ENCODE measurements at places on chromosomes 12 and 14.

- DNase-seq: no peak
Observed at GRCh38 chr14:101705733-101706508, 55.6 kb upstream of the PPP2R5C start.

DNA sequence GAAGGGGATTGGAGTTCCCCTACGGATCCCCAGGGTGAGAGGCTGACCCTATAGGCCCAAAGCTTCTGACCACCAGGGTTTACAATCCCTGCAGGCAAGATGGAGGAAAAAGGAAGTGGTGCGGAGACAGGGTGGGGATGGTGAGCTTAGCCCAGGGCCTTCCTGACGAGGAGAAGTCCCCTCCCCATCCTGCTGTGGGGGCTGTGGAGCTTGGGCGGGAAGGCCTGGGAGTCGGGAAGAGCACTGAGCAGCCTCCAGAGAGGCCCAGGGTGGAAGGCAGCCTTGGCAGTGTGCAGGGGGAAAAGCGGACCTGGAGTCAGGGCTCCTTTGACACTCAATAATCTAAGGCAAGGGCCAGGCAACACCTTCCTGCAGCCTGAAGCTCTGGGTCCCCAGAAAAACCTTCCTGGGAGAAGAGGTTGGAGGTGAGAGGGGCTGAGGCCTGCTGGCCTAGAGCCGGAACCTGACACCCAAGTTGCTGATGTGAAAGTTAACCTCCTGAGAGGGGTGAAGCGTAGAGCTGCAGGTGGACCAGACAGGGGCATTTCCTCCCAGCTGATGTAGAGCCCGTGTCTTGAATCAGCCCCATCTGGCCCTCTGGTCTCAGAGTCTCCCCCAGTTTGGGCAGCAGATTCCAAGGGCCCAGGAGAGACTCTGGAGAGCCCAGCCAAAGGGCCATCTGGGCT, 6.0 kb downstream of the HDAC7 start:
- no peak for DNase-seq

GRCh38 chr12:27055966-27056365, 26.4 kb downstream of the C12orf71 start:
- DNase-seq: no peak

GRCh38 chr12:123054371-123054770, 73.9 kb downstream of the ARL6IP4 start:
- DNase-seq: no peak

DNA sequence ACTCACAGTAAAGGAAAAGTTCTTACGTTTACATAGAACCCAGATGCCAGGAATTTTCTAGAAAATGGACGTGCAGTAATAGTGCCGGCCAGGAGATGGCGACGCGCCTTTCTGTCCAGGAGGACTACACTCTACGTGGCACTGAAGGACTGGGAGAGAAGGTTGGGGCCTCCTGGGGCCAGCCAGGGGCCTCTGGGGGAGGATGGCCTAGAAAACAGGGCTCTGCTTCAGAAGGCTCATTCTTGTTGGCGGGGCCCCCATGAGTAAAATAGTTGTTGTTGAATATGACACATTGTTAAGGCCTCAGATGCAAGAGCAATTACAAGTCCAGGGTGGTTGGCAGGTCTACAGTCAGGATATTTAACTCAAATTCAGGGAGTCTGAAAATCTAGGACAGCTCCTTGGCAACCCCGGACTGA, 120.1 kb upstream of the MAX start:
- no peak for DNase-seq

- no peak for DNase-seq
Observed at GRCh38 chr14:46646796-46647195, 4.8 kb downstream of the RPL10L start.

DNA sequence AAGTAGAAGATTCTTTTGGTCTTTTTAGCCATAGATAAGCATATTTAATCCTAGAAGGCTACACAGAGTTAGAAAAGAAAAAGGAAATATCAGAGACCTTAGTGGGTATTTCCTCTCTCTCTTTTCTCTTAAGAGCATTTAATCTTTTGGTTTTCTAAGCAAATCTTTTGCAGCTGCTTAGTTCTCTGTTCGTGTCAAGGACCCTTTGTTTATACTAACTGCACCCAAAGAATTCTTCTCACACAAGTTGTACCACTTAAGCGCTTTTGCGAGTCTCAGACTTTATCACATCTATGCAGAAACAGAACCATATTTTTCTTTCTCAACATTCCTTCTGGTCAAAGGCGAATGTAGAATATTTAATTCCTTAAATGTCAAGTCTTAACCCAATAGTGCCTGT, 17.9 kb upstream of the NID2 start:
- no peak for DNase-seq

DNA sequence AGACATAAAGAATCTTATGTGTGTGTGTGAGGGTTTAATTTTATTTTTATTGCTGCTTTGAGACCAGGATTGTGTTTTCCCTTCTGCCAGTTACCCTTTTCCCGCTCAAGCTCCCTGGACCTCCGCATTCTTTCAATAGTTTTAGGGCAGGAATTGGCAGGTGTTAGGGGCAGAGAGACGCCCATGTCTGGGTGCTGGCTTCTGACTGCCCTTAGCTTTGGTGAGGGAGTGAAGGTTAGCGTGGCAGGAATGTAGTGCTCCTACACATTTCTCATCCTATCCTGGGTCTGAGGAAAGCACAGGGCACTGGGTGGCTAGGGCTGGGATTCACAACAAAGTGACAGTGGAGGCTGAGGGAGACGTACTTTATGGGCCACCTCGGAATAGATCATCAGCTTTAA, 428.1 kb downstream of the ZFP36L1 start:
- no peak for DNase-seq

All from brain pericyte (primary cell).